ENCODE measurements at places on chromosomes 3 and 15.

DNA sequence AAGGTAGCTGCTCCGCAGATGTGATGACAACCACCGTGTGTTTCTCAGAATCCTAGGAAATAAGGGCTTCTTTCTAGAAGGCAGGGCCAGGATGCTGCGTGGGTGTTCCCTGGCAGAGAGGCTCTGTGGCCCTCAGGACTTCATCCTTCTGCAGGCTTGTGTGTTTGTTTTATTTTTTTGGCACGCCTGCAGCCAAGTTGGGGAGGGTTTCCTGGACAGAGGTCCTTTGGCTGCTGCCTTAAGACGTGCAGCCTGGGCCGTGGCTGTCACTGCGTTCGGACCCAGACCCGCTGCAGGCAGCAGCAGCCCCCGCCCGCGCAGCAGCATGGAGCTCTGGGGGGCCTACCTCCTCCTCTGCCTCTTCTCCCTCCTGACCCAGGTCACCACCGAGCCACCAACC is at the start of gene CLEC3B:
CLEC3B (plus strand) TSS at position 266 of the 400 bp plus-strand sequence; CDS start at position 326, 60 bp downstream.
- DNase-seq = no peak

GRCh38 chr3:194989241-194989640 is 281.7 kb downstream of the XXYLT1 start:
- no peak for DNase-seq

DNA sequence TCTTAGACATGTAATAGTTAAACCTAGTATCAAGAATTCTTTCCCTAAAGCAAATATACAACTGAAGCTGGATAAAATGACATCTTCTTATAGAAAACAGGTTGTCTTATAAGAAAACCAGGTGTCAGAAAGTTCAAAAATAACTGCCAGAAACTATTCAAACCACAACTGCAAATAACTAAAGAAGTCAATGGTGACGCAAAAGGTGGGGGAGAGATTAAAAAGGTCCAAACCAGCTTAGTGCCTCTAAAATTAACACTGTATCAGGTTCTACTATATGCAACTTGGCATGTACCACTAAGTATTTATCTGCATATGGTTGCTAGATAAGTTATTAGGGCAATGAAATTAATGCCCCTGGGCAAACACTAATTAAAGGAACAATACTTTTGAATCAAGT is 136.8 kb downstream of the TBL1XR1 start:
- DNase-seq = no peak

DNA sequence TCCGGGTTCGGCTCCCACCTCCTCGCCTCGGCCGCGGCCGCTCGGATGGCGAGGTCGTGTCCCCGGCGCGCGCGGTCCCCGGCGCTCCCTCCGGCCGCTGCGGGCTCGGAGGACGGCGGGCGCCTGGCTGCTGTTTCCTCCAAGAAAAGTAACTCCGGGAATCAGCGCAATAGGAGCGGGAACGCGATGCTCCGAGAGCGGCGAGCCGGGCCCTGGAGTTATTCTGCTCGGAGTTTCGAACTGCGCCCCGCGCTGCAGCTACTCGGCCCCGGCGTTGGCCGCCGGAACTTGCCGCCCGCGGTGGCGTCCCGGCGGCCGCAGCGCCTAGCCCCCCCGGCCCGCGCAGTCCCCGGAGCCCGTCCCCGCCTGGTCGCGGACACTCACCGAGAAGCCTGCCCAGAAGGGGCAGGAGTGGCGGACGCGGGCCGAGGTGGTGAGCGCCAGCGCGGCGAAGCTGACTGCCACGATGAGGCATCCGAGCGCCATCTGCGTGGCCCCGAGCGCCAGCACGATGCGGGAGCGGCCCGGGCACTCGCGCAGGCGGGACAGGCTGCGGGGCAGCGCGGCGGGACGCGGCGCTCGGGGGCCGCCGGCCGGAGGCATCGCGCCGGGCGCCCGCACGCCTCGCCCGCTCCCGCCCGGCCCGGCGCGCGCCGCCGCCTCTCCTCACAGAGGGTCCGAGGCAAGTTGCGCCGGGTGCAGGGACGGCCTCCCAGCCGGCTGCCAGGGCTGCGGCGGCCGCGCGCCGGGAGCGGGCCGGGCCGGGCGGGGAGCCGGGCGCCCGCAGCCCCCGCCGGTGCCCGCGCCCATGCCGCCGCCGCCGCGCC is 251.9 kb downstream of the TJP1 start:
- DNase-seq = peak; percentile 83

DNA sequence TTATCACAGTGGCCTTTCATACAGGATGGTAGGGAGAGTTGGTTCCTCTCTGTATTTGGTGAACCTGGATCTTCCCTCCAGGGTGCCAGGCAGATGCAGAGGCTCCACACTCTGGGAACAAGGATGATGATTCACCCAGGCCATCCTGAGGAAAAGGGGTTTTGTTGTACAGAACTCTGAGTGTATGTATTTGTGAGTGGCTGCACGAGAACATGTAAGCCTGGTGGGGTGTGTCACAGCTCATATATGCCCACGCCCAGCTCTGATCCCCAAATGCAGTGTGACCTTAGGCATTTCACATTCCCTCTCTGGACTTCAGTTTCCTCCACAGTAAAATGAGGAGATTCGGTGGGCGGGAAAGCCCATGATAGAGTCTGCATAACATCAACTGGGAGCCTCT is 11.6 kb upstream of the CILP start:
- no peak for DNase-seq

GRCh38 chr3:171251835-171252234 is 208.4 kb downstream of the TNIK start:
- no peak for DNase-seq

DNA sequence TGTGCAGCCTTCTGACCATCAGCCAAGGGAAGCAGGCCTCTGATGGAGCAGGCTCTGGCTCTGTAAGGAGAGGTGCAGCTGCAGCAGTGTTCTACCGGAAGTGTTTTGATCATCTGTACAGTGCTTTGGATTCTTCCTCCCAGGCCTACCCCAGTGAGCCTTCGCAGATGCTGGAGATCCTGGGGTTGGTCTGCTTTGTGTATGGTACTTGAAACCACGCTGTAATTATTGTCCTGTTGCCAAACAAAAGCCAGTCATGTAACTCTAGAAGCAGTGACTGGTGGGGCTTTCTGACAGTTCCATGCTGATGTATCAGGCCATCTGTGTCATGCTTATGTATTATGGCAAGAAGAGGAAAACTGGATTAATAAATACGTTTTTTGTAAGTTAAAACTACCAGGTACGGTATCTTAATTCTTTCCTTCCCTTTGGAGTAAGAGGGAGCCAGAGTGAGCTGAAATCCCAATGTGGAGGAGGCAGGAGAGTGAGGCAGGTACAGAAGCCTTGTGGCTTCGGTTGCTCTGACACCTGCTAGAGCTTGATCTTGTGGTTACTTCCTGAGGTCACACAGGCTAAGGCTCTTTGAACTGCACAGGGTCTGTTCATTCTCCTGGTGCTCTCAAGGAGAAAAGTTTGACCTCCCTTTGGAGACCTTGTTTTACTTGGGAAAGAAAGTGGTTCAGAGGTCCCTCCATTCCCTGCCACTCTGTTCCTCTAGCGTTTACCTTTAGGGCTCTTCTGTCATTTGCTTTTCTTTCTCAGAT is 3.7 kb downstream of the TMEM42 start:
- DNase-seq = no peak

DNA sequence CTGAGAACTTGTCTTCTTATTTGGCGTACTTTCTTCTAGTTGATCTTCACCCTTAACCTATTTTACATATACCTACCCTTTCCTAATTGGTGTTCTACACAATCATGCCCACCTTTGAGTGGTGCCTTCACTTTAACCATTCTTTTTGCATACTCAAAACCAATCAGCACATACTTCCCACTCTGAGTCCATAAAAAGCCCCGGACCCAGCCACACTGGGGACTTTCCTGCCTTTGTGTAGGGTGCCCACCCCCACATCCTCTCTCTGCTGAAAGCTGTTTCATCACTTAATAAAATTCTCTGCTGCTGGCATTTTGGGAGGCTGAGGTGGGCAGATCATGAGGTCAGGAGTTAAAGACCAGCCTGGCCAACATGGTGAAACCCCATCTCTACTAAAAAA is 15.9 kb upstream of the CHST2 start:
- no peak for DNase-seq

GRCh38 chr15:92095693-92096092 is 242.2 kb downstream of the SLCO3A1 start:
- DNase-seq = no peak

DNA sequence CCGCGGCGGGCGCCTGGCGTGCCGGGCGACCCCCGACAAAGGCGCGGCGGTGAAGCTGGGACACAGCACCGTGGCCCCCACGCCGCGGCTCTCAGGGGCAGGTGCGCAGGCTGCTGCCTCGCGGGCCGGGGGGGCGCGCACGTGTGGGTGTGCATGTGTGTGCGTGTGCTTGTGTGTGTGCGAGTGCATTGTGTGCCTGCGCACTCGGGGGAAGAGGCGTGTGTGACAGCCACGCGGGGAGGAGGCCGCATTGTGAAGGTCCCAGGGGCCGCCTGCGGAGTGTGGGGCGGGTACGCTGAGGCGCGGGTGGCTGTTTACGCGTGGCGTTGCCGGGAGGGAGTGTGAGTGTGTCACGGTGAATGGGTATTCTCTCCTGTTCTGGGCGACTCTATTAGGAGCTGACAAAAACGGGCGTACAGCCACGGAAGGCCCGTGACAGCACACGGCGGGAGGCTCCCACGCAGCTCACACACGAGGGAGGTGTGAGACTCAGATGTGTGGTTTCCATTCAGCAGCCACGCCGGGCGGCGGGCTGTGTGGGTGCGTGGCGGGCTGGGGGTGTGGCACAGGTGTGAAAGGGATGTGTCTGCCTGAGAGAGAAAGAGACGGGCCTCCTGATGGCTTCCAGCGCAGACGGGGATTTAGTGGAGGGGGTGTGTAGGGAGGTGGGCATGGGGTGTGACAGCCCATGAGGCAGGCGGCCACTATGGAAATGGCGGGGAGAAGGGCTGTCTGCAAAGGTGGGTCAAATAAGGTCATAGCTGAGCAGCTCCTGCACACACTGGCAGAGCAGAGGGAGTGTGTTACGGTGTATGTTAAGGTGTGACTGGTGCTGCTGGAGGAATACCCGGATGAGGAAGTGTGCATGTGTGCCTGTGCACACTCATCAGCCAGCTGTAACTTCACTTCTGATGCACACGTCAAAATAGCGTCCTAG is 750 bp downstream of the PODXL2 start:
- peak; percentile 69 for DNase-seq

GRCh38 chr15:68586274-68586961 is 7.6 kb downstream of the CORO2B start:
- no peak for DNase-seq

DNA sequence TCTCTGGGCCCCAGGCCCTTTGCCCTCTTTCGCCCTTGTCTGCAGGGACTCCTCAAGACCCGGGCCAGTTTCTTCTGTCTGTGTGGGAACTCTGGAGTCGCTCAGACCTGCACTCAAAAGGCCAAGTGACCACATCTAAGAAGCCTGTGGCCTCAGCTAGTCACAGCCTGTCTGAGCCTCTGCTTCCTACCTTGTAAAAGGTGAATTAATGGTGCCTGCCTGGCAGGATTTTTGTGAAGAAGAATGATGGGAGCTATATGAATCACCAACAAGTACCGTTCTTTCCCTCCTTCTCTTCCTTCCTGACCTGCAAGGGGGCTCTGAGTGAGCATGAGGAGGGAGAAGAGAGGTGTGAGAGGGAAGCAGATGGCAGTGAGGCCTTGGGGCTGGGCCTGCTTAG is 7.5 kb downstream of the PLIN1 start:
- no peak for DNase-seq

DNA sequence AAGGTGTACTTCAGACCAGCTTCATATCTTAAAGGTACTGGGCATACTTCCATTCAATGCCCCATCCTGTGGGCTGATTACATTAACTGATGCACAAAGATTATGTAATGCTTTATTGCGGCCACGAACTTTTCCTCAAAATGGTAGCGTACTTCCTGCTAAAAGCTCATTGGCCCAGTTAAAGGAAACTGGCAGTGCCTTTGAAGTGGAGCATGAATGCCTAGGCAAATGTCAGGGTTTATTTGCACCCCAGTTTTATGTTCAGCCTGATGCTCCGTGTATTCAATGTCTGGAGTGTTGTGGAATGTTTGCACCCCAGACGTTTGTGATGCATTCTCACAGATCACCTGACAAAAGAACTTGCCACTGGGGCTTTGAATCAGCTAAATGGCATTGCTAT is 3.4 kb downstream of the SKIL start:
- DNase-seq = peak; percentile 16

DNA sequence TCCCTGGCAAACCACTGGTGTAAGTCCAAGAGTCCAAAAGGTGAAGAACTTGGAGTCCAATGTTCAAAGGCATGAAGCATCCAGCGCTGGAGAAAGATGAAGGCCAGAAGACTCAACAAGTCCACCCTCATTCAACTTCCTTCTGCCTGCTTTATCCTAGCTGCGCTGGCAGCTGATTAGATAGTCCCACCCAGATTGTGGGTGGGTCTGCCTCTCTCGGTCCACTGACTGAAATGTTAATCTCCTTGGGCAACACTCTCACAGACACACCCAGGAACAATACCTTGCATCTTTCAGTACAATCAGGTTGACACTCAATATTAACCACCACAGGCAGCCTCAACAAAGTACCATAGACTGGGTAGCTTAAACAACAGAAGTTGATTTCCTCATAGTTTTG is 245.9 kb upstream of the IGF1R start:
- DNase-seq = no peak

DNA sequence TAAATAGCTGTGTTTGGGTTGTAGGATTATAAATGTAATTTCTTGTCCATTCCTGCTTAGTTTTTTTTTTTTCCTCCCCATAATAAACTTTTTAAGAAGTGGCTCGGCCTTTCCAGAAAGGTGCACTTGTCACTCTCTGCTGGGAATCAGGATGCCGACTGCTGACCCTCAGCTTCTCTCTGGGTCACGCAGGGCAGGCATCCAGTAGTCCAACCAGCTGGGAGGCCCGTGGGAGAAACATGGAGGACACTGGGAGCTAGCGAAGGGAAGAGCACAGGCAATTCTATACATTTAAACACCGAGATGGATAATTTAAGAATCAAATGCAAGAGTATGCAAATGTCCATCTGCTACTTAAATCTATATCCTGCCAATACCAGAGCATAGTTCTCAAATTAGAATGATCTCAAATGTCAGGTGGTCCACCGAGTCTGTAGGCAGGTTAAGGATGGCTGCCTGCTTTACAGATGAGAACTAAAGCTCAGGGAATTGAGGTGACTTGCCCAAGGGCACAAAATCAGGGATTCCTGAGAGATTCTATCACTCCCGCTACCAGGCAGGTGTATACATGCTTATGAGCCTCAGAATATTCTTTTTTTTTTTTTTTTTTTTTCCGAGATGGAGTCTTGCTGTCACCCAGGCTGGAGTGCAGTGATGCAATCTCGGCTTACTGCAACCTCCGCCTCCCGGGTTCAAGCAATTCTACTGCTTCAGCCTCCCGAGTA is 64.5 kb downstream of the DAPK2 start:
- DNase-seq = no peak

- no peak for DNase-seq
These were observed 58.5 kb downstream of the HRH1 start for GRCh38 chr3:11212784-11213183.

- no peak for DNase-seq
These were observed 28.8 kb upstream of the SKOR1 start for GRCh38 chr15:67796196-67797127.

DNA sequence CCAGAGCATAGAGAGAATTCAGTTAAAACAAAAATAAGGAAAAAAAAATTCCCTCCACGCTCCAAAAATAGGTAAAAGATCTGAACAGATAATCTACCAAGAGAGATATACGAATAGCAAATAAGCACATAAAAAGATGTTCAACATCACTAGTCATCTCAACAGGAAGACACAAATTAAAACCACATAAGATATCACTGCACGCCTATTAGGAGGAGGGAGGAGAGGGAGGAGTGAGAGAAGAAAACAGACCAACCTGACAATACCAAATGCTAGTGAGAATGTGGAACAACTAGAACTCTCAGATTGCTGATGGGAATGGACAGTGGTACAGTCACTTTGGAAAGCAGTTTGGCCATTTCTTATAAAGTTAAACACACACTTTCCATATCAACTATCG is 212.5 kb downstream of the FMN1 start:
- no peak for DNase-seq

Measured in H7 (cell line).